Endothelial cell of coronary artery (primary cell): ENCODE measurements at places on chromosomes 5 and 9. TPM values are rescaled to one million over a fixed set of nuclear protein-coding genes. Genes with fewer than 3 reads are reported as not detected.

WNK2 gene
- total RNA-seq, result not detected in 2 replicates

FOXI1 gene
- total RNA-seq, result under 0.01 TPM in 1 of 2 replicates, not detected in the other

CCDC127 gene
- 4.3 and 5.5 TPM in 2 replicates for total RNA-seq

PCDHB7 gene
- 0.45 and 0.56 TPM in 2 replicates for total RNA-seq

RGS7BP gene
- total RNA-seq, result 2.5 and 3.1 TPM in 2 replicates

REEP5 gene
- total RNA-seq, result 48.1 and 62.2 TPM in 2 replicates

SGCD gene
- total RNA-seq, result 0.28 TPM in 1 of 2 replicates, not detected in the other

MRPL41 gene
- total RNA-seq, result 55.2 and 66.5 TPM in 2 replicates

GFRA3 gene
- not detected in 2 replicates for total RNA-seq

SPATA31A3 gene
- total RNA-seq, result not detected in 2 replicates

HSPB3 gene
- total RNA-seq, result not detected in 2 replicates

SLIT3 gene
- 0.36 and 1.4 TPM in 2 replicates for total RNA-seq

HAVCR2 gene
- total RNA-seq, result 0.19 TPM in 1 of 2 replicates, not detected in the other

PCDHGA12 gene
- 4.8 and 6.7 TPM in 2 replicates for total RNA-seq

LRRC19 gene
- not detected in 2 replicates for total RNA-seq

MORN5 gene
- not detected in 2 replicates for total RNA-seq

THBS4 gene
- total RNA-seq, result under 0.01 and 0.09 TPM in 2 replicates

ATOX1 gene
- total RNA-seq, result 76.2 and 76.9 TPM in 2 replicates

SH3PXD2B gene
- total RNA-seq, result 19.5 and 21.9 TPM in 2 replicates

IFT74 gene
- 8.8 and 9.3 TPM in 2 replicates for total RNA-seq

EPB41L4A gene
- 8.9 and 13.4 TPM in 2 replicates for total RNA-seq
